ENCODE measurements at places on chromosomes 5 and 9. TPM values are rescaled to one million over a fixed set of nuclear protein-coding genes. Genes with fewer than 3 reads are reported as not detected.

DNA sequence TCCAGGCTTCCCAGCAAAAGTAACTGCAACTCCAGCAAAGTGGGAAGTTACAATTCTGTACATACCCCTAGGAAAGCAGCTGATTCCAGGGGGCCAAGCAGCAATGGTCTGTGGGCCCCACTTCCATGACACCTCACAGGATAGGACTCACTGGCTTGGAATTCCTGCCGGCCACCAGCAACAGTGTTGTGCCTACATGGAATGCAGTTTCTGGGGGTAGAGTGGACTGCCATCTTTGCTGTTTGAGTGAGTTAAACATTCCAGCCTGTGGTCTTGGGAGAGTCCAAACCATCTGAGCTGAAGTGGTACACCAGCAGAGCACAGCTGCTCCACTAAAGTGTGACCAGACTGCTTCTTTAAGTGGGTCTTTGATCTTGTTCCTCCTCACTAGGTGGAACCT lies 13.4 kb upstream of the FBN2 start:
- H3K4me1 ChIP-seq, result no peaks in the 10 kb centered on the region
- DNase-seq, result no peak
- H3K27ac ChIP-seq, result no peak overlapping the region
- H3K4me3 ChIP-seq, result no peak overlapping the region
- no peaks in the 10 kb centered on the region for H3K36me3 ChIP-seq
- H3K27me3 ChIP-seq, result no peaks in the 10 kb centered on the region

DNA sequence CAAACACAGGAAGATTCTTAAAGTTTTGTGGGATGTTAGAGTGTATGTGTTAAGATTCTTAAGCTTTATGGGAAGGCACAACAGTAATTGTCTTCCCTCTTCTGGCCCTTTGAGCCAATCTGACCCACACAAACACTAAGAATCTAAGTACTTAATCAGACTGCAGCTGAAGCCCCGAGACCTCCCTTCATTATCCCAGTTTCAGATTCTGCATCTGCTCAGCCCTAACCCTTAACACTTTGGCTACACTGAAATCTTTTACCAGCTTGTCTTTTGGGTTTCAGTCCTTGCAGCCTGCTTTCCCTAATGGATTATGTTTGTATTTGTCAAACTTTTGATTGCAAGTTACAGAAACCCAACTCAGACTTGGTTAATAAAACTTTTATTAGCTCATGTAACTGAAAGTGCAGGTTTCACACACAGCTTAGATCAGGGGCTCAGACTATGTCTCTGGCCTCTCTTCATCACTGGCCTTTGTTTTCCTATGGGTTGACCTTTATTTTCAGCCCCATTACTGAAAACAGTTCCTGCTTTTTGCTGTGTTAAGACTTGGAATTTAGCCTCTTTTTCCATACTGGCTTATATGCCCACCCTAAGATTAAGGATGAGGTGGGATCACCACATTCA lies 71.5 kb downstream of the COX7C start:
- no peaks in the 10 kb centered on the region for H3K27me3 ChIP-seq
- H3K4me1 ChIP-seq, result no peaks in the 10 kb centered on the region

DNA sequence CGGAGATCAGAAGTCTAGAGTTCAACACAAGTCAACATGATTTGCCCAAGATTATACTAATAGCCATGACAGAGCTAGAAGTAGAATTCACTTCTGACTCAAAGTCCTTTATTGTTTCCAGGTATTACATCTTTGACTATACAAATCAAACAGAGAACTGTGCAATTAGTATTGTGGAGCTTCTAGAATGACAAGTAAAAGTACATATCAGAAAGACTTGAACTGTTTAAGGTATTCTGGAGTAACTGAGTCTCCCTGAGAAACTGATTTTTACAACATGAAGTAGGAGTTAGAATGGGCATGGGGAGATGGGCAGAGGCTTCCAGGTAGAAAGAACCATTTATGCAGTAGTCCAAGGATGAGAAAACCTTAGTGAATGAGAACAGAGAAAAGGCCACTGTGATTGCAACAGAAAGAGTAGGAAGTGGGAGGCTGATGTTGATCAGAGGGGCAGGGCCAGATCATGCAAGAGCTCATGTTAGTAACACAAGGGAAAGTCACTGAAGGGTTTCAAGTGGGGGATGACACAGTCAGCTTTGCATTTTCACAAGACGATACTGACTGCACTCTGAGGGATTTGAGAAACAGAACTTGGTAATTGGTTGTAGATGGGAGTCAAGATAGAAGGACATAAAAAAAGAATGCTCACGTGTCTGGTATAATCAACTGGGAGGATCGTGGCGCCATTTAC lies 280.7 kb downstream of the RFX3 start:
- no peaks in the 10 kb centered on the region for H3K27me3 ChIP-seq
- H3K36me3 ChIP-seq, result no peaks in the 10 kb centered on the region
- H3K27ac ChIP-seq, result no peak overlapping the region
- H3K4me3 ChIP-seq, result no peak overlapping the region
- DNase-seq, result no peak

GRCh38 chr9:15235658-15236057 lies 71.4 kb downstream of the TTC39B start:
- no peaks in the 10 kb centered on the region for H3K36me3 ChIP-seq
- no peaks in the 10 kb centered on the region for H3K27me3 ChIP-seq
- no peaks in the 10 kb centered on the region for H3K4me1 ChIP-seq
- no peak overlapping the region for H3K4me3 ChIP-seq
- no peak for DNase-seq

DNA sequence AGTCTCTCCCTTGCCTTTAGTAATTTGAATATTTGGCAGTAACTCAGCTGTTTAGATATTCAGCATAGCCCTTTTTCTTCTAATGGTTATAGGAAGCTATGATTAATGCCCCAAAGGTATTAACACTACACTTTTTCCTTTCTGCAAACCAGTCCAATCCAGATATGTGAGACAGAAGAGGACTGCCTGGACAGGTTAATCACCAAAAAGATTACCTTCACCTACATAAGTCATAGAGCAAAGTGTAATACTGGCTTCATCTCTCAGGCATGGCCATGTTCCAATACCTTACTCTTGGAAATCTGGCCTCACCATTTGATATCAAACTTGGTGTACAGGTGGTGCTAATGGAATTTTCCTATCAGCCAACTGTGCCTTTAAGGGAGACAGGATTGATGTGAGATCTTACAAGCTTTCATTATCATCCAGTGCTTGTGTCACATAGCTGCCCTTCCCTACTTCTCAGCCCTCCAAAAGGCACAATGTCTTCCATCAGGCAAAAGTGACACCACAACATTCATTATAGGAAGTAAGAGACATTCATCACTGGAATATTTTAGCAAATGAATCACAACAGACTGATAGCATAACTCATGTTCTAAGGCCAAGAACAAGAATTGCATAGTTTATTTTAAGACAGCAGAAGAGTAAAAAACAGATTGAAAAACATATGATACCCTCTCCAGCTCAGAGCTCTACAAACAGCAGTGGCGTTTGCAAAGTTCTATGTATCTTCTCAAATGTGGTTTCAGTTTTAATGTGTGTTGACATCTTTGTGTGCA lies 91.2 kb upstream of the PAM start:
- H3K4me3 ChIP-seq, result no peak overlapping the region
- H3K4me1 ChIP-seq, result peaks cover 18% of the 10 kb centered on the region
- no peaks in the 10 kb centered on the region for H3K27me3 ChIP-seq
- H3K27ac ChIP-seq, result no peak overlapping the region
- no peak for DNase-seq

DNA sequence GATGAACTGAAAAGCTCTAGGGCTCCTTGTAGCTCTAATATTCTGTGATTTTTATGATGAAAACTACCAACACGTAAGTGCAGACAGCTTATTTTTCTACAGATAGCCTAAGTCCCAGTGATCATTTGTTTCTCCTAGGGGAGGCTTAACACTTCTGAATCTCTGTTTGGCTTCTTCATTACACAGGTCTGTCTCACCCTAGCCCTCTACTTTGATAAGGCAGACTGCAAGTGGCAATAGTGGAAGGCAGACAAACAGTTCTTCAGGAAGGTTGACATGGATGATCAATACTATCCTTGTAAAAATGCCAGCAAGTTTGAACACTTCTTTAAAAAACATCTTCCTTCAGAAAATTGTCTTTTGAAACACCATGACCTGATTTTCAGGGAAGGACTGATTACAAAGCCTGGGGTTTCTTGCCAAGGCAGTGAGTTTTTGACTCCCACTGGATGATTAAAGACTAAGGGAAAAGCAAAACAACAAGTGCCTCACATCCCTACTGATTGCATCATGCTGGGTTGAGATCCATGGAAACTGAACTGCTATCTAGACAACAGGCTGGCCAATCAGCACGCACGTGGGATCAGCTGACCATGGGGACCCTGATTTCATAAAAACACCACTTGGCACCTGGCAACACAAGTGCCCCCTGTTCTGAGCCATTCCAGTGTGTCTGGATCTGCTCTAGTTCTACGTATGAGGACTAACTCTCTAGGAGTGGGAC lies 212.2 kb downstream of the SMARCA2 start:
- H3K4me3 ChIP-seq, result no peak overlapping the region
- no peaks in the 10 kb centered on the region for H3K27me3 ChIP-seq
- H3K27ac ChIP-seq, result no peak overlapping the region
- peaks cover 30% of the 10 kb centered on the region for H3K4me1 ChIP-seq
- H3K36me3 ChIP-seq, result no peaks in the 10 kb centered on the region

GRCh38 chr5:174951151-174951780 lies 226.9 kb downstream of the MSX2 start:
- H3K4me3 ChIP-seq, result no peak overlapping the region
- no peaks in the 10 kb centered on the region for H3K4me1 ChIP-seq
- H3K27me3 ChIP-seq, result no peaks in the 10 kb centered on the region
- no peak overlapping the region for H3K27ac ChIP-seq

DNA sequence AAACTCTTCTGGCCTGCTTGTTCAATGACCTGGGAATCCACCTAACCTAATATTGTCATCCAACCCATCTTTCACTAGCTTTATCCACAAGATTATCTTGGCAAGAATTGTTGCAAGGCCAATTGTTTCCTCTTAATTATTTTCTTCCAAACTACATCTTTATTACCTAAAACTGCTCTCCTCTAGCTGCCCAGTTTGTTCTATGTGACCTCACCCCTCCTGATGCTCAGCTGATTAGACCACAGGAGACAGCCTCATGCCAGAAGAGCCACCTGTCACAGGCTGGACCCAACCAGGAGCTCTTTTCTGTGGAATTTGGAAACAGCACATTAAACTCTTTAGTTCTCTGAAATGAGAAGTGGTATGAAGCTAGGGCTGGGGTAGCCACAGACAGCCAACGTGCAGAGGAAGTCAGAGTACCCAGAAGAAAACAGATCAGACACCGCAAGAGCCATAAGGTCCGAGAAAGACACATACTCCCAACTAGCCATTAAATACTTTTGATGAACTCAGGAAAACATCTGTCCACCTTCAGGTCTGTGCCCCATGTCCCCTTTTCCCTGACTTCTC lies 12.0 kb downstream of the SAXO1 start:
- H3K4me3 ChIP-seq, result no peak overlapping the region
- H3K36me3 ChIP-seq, result no peaks in the 10 kb centered on the region
- no peak overlapping the region for H3K27ac ChIP-seq
- no peaks in the 10 kb centered on the region for H3K4me1 ChIP-seq
- H3K27me3 ChIP-seq, result no peaks in the 10 kb centered on the region

GRCh38 chr9:23717505-23717904 lies 108.5 kb downstream of the ELAVL2 start:
- H3K27ac ChIP-seq, result no peak overlapping the region
- no peaks in the 10 kb centered on the region for H3K4me1 ChIP-seq
- no peak overlapping the region for H3K4me3 ChIP-seq
- DNase-seq, result no peak
- no peaks in the 10 kb centered on the region for H3K27me3 ChIP-seq

DNA sequence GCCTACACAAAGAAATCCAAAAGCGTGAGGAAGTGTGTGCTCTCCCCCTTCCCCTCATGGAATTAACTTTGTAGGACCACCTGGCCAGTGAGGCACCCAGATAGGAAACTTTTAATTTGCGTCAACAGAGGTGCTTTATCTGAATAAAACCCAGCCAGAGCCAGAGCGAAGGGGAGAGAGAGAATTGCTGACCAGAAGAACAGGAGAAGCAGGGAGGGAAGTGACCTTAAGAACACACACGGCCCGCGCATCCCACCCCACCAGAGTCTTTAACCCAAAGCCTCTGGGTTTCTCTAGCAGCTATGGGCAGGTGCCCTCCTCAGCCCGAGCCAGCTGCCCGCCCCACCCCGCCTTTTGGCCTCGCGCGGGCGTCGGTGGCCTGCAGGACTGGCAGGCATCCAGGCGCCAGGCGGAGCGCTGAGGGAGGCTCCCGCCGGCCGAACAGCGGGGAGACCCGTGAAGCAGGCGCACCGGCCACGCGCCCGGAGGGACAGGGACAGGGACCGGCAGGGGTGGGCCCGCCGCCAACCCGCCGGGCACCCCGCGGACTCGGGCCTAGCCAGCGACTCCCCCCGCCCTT lies 580 bp downstream of the ERAP1 start:
- H3K27ac ChIP-seq, result peak overlapping the region; percentile 100
- DNase-seq, result peak; percentile 89
- H3K27me3 ChIP-seq, result no peaks in the 10 kb centered on the region
- no peaks in the 10 kb centered on the region for H3K36me3 ChIP-seq
- peaks cover 23% of the 10 kb centered on the region for H3K4me1 ChIP-seq

DNA sequence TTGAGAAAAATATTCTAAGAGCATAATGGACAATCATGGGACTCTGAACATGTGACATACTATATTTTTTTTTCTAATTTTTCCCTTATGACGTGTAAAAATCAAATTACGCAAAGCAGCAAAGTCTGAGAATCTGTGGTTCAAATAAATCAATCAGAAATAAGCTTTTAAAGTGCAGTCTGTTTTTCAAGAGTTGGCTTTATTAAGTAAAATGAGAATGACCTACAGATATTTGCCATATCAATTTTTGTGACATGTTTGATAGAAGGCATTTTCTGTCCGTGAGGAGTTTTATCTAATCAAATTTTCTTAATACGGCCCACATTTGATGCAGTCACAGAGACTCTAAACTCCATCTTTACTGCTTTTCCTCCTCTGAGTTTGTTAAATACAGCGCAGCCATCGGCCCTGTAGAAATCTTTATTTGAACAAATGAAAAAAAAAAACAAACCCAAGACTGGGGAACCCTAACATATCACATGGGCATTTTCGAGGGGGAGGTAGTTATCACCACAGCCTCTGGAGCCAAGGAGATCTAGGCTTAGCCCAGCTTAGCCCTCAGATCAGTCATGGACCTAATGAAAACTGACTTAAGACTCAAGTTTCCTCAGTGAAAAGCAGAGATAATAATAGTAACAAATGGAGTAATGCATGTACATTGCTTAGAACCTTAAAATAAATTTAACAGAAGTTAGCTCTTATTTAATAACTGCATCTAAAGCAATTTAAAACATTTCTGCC lies 263.6 kb upstream of the C9orf72 start:
- no peak overlapping the region for H3K4me3 ChIP-seq
- no peaks in the 10 kb centered on the region for H3K36me3 ChIP-seq
- DNase-seq, result no peak
- H3K4me1 ChIP-seq, result no peaks in the 10 kb centered on the region
- H3K27ac ChIP-seq, result no peak overlapping the region

- H3K27ac ChIP-seq, result peak overlapping the region; percentile 36
- no peak for DNase-seq
- H3K4me3 ChIP-seq, result no peak overlapping the region
- peaks cover 30% of the 10 kb centered on the region for H3K4me1 ChIP-seq
- H3K27me3 ChIP-seq, result no peaks in the 10 kb centered on the region
- H3K36me3 ChIP-seq, result no peaks in the 10 kb centered on the region
Measured at GRCh38 chr9:2229109-2229721, 214.1 kb downstream of the SMARCA2 start.

- no peak for DNase-seq
- H3K27ac ChIP-seq, result no peak overlapping the region
- peaks cover 9% of the 10 kb centered on the region for H3K36me3 ChIP-seq
- H3K4me1 ChIP-seq, result peaks cover 6% of the 10 kb centered on the region
Measured at GRCh38 chr5:134582941-134583340, 49.7 kb downstream of the SAR1B start.

RNF224 gene
- total RNA-seq, result 0.26 TPM

IL9 gene
- total RNA-seq, result not detected

FOXD4 gene
- total RNA-seq, result 0.99 TPM

MTX3 gene
- 9.1 TPM for total RNA-seq

All from body of pancreas (tissue), 4 donors.